ENCODE measurements at places on chromosomes 16 and 17.

GRCh38 chr16:17339764-17340541, 130.8 kb downstream of the XYLT1 start:
- no peak for DNase-seq

GRCh38 chr17:4980644-4981216, 6.7 kb downstream of the CAMTA2 start:
- no peak for DNase-seq

DNA sequence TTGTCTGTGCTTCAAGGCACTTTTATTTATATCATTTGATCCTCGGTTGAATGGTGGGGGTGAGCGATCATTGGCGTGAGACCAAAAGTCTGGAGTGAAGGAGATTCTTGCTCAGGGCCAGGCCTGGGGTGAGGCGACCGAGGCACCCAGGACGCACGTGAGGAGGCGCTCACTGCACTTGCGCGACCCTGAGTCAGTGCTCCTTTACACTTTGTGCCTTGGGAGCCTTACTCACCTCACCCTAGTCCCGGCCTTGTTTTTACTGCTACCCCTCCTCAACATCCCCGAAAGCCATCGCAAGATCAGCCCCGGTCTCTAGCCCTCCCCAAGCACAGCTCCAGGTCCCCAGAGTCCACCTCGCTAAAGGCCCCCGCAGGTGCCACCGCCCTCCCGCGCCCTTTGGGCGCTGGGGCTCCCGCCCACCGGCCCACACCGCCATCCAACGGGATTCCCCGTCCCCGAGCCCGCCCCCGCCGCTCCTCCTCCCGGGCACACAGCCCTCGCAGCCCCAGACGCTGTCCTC, 496 bp downstream of the EZH1 start:
- peak; percentile 55 for DNase-seq

- peak; percentile 64 for DNase-seq
Measured at GRCh38 chr17:1643293-1643998, 2.1 kb downstream of the SCARF1 start.

- no peak for DNase-seq
Measured at GRCh38 chr17:74919440-74920305, 3.4 kb downstream of the USH1G start.

GRCh38 chr16:82761236-82761635, 134.5 kb downstream of the CDH13 start:
- no peak for DNase-seq

DNA sequence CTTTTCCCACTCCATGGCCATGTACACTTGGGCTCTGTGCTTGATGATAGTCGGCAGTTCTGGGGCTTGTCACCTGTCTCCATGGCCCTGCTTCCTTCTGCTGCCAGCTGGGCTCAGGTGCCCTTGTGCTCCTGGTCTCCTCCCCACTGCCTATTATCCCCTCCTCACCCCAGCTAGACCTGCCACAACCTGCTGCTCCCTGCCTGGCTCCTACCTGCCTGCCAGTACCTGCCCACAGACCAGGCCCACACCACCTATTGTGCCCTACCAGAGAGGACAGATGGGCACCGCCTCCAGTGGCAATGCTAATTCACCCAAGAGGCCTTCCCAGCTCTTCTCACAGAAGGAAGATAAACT, 538 bp upstream of the RAPGEFL1 start:
- no peak for DNase-seq

DNA sequence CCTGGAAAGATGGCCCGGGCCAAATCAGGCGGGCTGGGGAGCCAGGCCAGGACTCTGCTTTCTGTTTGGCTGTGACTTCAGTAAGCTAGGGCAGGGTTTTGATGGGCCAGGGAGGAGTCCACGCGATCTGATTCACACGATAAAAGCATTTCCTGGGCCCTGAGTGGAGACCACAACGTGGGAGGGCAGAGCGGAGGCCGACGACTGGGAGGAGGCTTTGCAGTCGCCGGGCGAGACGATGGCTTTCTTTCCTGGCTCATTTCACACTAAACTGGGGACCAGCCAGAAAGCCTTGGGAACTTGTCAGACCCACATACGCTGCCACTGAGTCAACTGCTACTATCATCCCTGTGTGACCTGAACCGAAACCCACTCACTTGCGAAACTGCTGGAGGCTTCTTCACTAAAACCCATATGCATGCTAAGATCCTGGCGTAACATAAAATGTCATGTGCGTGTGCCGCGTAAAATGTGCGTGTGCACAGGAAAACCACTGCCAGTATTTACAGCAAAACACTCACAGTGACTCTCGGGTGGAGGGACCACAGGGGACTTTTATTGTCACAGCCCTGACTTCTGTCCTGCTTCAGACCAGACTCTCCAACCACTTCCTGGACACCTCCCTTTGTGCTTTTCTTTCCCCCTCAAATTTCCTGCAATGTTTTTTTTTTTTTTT, 14.2 kb upstream of the RHBDF2 start:
- DNase-seq = no peak

DNA sequence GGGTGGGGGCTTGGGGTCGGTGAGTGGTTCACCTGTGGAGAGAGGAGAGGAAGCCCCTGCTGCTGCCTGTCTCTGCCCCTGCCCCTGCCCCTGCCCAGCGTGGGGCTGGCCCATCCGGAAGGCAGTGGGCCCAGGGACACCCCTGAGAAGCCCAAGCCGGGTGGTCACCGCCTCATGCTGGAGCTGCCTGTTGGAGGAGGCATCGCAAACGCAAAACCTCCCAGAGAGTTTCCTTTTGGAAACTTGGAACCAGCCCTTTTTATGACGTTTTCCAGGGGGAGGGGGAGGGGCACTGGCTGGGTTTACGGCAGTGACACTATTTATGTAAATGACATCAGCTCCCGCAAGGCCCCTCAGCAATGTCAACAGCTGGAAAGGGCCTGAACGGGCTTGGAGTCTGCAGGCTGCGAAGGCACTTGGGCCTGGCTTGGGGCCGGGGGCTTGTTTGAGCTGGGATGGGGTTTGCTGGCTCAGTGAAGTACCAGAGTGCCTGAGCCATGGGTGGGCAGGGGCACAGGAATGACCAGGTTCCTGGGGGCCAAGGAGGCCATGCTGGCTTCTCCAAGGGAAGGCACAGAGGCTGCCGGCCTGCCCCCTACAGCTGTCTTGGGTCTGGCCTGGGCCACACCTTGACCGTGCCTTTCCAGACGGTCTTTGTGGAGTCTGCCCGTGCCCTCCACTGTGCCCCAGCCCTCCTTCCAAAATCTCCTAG, 219.5 kb downstream of the NTN1 start:
- no peak for DNase-seq

GRCh38 chr16:79177018-79177417, 423.5 kb downstream of the MAF start:
- no peak for DNase-seq

DNA sequence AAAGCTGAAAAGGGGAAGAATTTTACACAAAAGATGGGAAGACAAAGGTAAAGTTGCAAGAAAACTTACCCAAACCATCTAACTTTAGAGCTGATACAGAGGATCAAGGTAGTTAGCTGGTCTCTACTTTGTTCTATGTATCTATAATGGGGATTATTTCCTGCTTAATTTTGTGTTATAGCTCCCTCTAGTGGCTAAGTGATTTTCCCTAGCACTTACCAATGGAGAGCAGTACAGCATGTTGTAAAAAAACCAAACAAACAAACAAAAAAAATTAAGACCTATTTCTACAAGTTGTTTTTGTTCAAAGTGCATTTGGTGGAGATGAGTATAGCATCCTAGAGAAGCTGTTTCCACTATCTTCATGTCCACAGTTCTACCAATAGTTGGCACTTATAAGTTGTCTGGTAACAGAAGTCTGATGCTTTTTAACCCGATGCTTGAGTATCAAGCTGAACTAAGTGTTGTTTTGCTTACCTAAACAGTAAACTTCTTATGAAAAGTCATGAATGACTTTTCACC, 7.5 kb downstream of the SRSF1 start:
- peak; percentile 15 for DNase-seq

DNA sequence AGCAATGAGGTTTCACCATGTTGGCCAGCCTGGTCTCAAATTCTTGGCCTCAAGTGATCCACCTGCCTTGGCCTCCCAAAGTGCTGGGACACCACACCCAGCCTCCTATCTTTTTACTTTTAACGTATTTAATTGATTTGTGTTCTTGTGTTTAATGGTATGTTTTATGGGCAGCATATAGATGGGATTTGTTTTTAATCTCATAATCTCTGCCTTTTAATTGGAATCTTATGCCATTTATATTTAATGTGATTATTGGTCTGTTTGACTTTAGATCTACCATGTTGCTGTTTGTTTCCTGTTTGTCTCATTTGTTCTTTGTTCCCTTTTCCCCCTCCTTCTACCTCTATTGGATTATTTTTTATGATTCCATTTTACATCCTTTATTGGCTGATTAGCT, 12.2 kb downstream of the SLC26A11 start:
- no peak for DNase-seq

DNA sequence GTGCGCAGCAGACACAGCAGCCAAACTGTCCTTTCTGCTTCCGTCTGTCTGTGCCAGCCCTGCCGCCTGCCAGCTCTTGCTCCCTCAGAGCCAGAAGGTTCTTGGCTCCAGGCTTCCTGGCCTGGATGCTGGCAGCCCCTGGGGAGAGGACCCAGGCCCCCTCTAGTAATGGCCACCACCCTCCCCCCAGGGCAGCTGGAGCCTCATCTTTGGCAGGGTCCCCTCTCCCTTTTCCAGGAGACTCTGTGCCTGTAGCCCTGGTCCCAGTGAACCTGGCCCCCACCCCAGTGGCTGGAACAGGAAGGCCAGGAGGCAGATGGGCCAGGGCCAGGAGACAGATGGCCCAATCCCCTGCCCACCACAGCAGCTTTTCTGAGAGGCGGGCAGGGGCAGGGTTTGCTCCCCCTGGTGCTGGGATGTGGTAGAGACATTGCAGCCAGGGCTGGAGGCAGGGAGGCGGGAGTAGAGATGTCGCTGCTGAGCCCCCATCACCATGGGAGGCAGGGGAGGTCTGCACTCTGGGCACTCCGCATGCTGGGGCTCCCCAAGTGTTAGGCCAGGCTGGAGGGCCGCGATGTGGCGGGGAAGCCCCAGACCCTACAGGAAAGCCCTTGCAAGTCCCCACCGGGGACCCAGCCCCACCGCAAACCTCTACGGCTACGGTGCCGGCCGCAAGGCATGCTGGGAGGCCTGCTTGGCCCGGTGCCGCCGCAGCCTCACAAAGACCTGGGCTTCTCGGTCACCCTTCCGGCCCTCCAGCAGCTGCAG, 16.7 kb downstream of the UNC13D start:
- DNase-seq = no peak

GRCh38 chr16:8585857-8586256, 4.5 kb downstream of the TMEM114 start:
- no peak for DNase-seq

DNA sequence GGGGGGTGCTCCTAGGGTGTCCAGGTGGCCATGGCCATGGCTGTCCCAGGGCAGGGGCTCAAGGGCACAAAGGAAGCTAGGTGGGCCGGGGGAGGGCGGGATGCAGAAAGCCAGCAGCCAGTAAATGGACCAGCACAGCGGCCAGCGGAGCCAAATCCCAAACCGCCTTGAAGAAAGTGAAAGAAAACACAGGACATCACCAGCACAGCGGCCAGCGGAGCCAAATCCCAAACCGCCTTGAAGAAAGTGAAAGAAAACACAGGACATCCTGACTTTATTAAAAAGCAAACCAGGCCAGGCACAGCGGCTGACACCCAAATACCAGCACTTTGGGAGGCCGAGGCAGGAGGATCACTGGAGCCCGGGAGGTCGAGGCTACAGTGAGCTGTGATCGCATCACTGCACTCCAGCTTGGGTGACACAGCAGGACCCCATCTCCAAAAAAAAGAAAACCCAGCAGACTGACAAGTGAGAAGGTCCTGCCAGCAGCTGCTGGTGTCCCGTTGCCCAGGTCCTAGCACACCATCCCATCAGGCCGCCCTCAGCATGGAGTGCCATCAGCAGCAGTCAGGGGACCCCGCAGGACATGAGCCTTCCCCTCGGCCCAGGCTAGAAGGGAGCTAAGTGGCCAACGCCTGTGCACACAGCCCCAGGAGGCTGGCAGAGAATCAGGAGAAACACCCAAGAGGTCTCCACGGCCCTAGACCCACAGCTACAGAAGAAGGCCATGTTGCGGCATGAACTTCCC, 17.0 kb downstream of the SLC38A10 start:
- no peak for DNase-seq

GRCh38 chr16:56137269-56137668, 54.0 kb upstream of the GNAO1 start:
- no peak for DNase-seq

DNA sequence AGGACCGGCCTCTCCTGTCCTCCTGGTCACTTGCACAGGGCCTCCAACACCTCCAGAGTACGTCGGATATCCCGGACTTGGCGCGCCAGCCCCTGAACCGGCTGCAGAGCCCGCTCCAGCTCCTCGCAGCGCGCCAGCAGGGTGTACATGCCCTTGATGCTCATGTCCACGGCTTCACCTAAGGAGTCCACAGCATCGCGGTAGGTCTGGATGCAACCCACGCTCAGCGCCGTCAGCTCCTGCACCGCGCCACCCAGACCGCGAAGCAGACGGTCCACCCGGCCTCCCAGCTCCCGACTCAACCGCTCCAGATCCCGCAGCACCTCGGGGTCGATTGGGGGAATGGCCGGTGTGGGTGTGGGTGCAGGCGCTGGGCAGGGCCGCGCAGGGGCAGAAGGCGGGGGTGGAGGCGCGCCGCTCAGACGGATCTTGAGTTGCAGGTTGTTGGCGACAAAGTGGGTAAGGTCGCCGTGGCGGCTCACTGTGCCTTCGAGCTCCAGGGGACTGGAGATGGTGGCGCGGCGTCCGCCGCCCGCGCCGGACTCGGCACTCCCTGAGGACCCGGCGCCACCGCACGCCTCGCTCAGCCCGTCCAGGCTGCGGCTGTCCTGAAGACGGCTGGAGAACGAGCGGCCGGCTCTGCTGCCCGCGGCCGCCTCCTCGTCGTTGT, 804 bp downstream of the BORCS6 start:
- no peak for DNase-seq

Measured in NCI-H187 (cell line).